8988T (cell line): ENCODE measurements at places on chromosomes 2 and 18.

GRCh38 chr18:48181087-48181823, 227.9 kb downstream of the ZBTB7C start:
- no peak for DNase-seq

- DNase-seq = no peak
Measured at GRCh38 chr18:7616661-7617060, 49.5 kb downstream of the PTPRM start.

- no peak for DNase-seq
Measured at GRCh38 chr2:233979748-233980147, 62.6 kb downstream of the TRPM8 start.

DNA sequence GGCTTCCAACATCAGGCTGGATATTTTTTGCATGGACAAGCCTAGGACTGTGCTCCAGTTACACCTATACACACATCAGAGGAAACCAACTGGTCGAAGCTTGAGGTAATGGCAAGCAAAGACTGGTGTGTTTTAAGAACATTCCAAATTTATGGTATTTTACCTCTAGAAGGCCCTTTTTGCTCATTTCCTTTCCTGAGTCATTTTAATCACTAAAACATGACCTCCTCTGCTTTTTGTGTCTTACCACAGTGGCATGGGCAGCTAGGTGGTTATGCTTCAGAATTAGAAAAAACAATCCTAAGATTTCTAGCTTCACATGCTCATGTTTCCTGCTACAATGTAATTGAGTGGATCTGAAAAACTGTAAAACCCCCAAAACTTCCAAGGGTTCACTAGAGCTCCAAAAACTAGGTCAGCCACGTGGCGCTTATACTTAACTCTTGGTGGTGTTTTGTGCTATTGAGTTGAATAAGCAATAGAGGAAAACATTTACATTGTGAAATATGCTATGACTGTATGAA, 30.6 kb upstream of the CHRNA1 start:
- no peak for DNase-seq

GRCh38 chr2:189899101-189899500, 114.9 kb downstream of the PMS1 start:
- no peak for DNase-seq

DNA sequence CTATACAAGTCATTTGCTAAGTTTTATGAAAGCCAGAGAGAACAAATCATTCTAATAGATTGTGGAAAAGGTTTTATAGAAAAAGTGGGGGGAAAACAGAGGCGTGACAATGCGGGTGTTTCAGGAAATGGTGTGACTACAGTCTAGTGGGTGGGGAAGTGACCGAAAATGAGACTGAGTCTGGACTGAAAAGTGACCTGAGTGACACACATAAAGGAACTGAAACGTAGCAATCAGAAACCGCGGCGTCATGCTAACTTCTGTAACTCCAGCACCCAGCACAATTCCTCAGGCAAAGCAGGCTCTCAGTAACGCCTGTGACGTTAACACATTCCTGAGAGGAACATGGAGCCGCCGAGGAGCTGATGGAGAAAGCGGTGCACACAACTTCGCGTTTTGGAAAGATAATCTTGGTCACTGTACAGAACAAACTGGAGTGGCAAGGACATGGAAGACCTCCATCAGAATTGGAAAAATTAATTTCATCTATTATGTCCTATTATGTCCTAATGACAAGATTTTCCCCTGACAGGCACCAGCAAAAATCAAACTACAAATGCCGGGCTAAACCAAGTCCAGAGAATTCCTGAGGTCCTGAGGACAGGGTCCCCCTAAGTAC, 1.4 kb upstream of the CD226 start:
- no peak for DNase-seq

DNA sequence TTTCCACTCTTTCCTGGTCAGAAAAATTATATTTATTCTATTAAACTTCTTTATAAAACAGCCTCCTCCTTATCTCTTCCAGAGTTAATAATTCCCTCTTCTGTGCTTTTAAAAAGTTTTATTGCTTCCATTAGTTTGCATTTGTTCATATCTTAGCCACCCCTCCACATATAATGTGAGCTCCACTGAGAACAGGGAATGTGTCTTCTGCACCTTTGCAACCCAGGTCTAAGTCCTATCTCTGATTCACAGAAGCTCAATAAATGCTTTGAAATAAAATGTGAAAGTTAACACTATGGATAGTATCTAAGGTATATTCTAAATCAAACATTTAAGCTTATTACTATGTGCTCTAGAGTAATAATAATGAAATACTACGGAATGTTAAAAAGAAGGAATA, 9.3 kb upstream of the LRATD1 start:
- DNase-seq = no peak

GRCh38 chr18:13165636-13166423, 52.7 kb upstream of the LDLRAD4 start:
- no peak for DNase-seq

- DNase-seq = no peak
Measured at GRCh38 chr2:27227501-27227900, 10.3 kb downstream of the CAD start.

- no peak for DNase-seq
Measured at GRCh38 chr18:42508683-42509296, 553.8 kb downstream of the PIK3C3 start.

- no peak for DNase-seq
Measured at GRCh38 chr2:232925153-232925820, 55.2 kb downstream of the SNORC start.

DNA sequence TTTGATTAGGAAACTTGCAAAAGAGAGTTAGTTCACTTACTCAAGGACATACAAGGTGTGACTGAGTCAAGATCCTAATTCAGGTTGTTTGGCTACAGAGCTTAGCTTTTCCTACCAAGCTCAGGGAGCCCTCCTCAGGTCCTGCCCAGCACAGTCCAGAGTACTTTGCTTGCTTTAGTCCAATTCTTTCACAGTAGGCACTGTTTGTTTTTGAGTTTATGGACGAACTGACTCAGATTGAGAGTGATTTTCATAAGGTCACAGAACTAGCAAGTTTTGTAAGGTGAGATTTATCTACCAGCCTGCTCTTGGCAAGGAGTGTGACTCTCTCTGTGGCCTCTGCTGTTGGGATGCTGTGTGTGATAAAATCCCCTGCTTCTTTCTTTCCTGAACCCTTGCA, 310.5 kb downstream of the PTPRM start:
- no peak for DNase-seq

GRCh38 chr18:48472610-48473009, 63.4 kb upstream of the ZBTB7C start:
- no peak for DNase-seq

- DNase-seq = no peak
Measured at GRCh38 chr2:96869822-96870625, at the start of gene SEMA4C. Gene SEMA4C (minus strand): TSS chr2:96870080. CDS start chr2:96867886, 2,194 bp downstream.

GRCh38 chr2:200056105-200056504, 100.7 kb downstream of the MAIP1 start:
- no peak for DNase-seq

GRCh38 chr2:226644399-226644865, 155.2 kb downstream of the IRS1 start:
- DNase-seq = no peak

- DNase-seq = no peak
Measured at GRCh38 chr2:21023419-21024181, 20.3 kb downstream of the APOB start.
